ENCODE measurements at places on chromosomes 4 and X.
A peak's percentile ranks its signal among the peaks of the same experiment; 100 is the strongest.

DNA sequence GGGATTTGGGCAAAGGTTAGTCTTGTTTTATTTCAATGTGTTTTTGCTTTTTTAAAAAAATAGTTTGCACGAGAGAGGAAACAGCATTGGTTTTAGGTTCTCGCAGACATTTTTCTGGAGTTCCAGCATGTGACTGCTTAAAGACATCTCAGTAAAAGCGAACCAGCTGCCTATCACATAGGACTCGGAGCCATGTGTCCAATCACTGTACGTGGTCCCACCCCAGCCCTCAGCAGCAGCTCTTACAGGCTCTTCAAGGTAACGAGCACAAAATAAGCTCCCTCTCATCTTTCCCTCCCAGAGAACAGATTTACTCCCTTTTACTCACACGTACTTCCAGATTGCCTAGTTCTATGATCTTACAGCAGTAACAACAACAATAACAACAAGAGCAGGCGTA lies 68.7 kb downstream of the MCF2 start:
- DNase-seq, result no peak

DNA sequence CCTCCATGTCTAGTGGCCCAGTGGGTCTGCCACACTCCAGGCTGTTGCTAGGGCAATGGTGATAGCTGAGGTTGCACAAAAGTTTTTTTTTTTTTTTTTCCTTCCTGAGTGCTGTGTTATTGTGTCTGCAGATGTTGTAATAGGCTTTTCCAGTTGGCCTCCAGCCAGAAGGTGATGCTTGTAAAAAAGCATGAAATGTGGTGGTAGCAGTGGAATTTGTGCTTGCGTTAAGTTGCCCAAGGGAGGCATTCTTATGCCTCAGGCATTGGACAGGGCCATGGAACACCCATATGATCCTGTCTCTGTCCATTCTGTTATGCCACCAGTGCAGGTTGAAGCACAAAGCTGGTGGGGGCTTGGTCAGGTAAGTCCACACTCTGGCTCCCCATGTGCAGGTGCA lies 660.5 kb upstream of the SPANXN1 start:
- DNase-seq, result no peak

GRCh38 chrX:363621-364375 lies 22.9 kb downstream of the PPP2R3B start:
- DNase-seq, result peak; percentile 24

- no peak for DNase-seq
These were observed 346.4 kb upstream of the FAM241A start for GRCh38 chr4:111798840-111799239.

- DNase-seq, result no peak
These were observed 213.2 kb downstream of the CAMK2D start for GRCh38 chr4:113548303-113548702.

GRCh38 chr4:189124149-189124758 lies 816.4 kb upstream of the FRG1 start:
- no peak for DNase-seq

DNA sequence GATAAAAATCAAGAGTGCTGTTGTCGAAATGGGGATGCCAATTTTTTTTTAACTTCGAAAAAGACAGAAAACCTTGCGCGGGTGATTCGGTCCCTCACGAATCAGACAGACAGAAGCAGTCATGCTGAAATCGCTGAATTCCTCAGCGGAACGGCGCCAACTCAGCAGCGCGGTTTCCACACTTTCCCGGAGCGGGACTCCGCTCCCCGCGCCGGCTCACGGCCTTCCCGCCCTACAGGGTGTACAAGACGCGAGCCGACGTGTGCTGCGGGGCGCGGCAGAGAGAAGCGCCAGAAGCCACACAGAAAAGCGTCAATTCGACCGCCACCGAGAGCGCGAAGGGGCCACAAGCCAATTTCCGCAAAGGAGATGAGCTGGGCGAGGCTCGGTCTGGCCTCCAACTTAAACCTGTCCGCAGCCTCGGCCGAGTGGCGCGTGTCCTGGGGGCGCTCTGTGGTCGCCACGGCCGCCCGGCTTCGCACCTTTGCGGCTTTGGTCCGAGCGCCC lies 1.3 kb downstream of the NEXMIF start:
- DNase-seq, result no peak

DNA sequence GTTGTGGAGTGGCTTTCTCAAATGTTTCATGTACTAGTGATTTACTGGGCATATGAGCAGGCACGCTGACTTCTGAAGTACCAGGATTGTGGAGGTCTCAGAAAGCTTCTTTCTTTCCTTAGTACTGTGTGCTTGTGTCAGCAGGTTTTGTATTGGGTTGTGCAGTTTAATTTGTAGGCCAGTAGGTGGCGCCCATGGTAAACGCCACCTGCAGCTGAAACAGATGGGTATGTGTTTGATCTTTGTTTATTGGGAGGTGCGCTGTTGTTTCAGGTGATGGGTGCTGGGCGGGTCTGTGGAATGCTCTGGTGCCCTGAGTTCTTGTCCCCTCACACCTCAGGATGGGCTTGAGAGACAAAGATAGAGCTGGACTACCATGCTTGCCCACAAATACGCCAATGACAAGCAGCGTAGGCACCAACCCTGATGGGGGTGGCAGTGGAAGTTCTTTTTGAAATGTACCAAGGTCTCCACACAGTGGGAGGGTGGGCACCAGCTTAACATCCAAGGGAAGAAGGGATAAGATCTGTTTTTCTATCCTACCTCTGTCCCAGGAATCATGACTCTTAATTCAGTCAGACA lies 141.5 kb downstream of the RPS6KA6 start:
- no peak for DNase-seq

DNA sequence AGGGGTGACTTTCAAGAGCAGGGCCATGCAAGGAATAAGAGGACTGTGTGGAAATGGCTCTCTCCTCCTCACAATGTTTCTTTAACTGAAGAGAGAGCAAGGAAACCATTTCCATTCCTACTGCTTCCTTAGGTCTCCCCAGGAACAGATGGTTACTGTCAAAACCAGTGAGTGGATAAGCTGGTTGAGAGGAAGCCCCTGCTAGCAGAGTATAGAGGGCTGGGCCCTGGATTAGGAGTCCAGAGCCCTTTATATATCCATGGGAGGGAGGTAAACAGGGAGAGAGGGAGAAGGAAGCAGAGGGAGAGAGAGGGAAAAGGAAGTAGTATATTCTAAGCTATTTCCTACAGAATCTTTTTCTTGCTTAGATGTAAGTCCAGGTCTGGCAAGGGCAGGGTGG lies 43.8 kb upstream of the LAS1L start:
- no peak for DNase-seq

DNA sequence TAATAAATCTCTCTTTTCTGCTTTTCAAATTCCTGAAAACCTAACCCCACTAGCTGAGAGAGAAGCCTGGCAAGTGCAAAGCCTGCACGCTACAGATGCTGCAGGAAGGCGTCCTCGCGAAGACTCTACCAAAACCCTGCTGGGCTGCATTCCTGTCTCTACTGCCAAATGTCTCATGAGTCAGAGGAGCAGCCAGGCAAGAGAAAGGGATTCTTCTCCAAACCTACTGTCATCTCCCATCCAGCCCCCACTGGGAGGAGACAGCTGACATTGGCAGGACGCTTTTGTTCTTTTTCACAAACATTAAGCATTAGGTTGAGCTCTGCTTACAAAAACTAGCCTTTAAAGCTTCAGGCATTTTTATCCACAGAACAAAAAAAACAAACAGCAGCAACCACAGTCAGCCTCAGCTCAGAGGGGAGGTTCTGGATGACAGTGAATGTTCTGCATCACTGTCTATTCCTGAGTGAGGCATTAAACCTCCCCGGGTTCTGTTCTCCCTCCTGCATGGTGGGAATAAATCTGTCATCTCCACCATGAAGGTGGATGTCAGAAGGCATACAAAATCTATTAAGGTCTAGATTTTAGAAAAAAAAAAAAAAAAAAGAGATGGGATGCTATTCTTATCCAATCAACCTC lies 18.0 kb downstream of the CRMP1 start:
- no peak for DNase-seq

DNA sequence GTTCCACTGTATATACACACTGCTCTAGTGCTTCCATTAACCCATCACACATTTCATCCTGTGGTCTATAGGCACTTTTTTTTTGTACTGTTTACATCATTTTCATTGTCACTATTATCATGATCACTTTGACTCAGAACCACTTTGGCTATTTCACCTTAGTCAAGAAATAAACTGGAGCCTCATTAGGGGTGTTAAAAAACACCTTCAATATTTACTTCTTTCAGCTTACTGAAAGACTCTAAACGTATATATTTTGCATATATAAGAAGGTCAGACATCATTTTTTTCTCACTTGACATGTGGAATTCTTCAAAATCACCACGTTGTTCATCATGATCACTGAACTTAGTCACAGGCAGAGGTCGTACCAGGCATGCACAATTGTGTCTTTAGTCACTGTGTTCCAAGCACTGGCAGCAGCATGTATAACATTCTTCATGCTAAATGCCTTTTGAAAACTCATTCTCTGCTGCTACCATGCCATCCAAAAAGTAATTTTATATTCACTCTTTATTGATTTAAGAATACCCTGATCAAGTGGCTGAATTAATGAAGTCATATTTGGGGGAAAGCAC lies 229.2 kb upstream of the ARSJ start:
- DNase-seq, result no peak

DNA sequence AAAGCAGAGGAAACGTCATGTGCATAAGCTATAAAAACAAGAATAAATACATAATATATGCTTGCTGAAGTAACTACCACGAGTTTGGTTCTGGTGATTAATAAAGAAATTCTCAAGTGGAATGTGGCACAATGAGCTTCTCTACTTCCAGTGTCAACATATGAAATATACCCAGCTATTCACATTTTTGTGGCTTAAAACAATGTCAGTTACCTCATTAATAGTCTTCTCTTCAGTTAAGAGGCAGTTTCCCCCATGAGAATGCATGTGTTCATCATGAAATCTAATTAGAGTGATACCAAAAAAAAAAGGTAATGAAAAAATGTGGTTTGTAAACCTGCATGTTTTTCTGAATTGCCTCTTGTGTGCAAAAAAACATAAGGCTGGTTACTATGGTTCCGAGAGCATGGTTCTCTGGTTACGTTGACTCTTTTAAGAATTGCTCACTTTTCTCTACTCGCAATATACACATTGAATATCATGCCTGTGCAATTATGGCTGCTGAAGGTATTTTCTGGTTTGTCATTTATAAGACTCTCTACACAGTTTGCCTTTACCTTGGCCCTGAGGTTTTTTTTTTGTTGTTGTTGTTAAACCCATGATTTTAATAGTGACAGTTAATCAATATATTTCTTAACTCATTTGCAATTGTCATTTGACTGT lies 108.2 kb downstream of the PCDH7 start:
- no peak for DNase-seq

DNA sequence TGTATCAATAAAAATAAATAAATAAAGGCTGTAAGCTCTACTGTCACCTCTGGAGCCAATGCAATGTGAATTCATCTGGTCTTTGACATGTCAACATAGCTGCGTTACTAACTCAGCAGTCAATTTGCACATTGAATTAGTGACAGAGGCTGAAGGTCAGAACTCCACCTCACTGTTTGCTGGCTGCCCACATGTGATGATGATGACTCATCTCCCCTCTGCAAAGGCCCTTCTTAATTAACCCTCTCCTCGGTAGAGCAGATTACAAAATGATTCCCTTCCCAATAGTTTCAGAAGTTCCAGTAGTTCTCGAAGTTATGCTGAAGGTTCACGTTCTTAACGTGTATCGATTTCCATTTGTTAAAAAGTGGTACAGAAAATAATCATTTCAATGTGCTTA lies 1626.0 kb upstream of the TENM3 start:
- no peak for DNase-seq

DNA sequence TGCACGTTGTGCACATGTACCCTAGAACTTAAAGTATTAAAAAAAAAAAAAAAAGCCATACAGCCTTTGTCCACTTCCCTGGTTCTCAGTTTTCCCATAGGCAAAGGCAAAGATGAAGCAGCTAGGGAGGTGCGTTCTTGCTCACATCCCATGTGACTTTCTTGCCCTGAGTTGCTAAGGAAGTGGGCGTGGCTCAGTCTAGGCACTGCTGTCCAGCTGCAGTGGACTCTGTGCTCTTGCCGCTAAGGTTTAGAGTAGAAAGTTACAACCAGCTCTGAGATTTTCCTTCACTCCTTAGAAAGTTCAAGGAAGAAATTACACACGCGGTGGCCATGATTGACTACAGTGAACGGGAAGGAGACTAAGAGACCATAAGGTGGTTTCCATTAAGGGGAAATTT lies 144.7 kb downstream of the NAA11 start:
- no peak for DNase-seq

GRCh38 chrX:108167211-108167872 lies 75.8 kb downstream of the ATG4A start:
- DNase-seq, result no peak

DNA sequence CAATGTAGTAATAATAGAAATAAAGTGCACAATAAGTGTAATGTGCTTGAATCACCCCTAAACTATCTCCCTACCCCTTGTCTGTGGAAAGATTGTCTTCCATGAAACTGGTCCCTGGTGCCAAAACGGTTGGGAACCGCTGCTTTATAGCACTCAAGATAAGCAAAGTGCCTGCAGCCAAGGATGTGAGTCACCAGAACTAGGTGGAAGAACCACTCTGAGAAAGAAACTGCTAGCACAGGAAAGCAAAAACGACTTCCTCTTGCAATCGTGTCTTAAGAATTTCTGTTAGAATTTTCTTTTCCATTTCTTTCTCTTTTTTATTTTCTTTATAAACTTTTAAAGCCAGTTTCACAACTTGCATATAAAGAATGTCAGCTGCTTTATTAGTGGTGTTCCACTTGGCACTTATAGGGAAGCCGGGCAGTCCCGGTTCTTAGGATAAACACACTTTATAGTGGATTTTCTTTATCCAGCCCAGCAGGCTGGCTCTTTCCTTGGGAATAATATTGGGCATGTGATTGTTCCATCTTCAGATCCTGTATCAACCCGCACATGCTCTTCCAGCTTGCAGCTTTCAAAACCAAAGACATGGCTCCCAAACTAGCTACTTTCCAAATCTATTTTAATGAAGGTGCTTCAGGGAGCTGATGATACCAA lies 32.3 kb upstream of the CXCL8 start:
- peak; percentile 66 for DNase-seq

DNA sequence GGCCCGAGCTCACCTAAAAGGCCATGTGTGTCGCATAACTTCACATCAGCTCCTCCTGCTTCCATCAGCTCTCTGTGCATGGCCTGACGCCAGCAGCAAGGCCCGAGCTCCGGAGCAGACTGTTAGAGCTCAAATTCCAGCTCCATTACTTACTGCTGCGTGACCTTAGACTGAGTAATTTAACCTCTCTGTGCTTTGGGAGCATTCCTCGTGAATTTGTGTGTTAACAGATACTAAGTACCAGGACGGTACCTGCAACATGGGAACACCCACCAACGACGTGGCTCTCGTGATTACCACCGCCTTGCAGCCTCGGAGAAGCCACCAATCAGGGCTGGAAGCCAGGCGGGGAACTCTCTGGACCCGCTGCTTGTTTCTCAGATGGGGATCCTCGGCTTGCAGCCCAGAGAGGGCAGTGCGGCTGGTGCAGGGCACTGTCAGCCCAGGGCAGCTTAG lies 12.9 kb downstream of the LETM1 start:
- DNase-seq, result no peak

- no peak for DNase-seq
These were observed 14.9 kb downstream of the NKX6-1 start for GRCh38 chr4:84484236-84484635.

- DNase-seq, result no peak
These were observed 29.3 kb downstream of the FAM199X start for GRCh38 chrX:104195489-104196084.

- no peak for DNase-seq
These were observed 58.4 kb downstream of the DCUN1D4 start for GRCh38 chr4:51901363-51901762.

Data from tibial artery (tissue), 4 donors.